ENCODE measurements at places on chromosomes 3 and 15.

DNA sequence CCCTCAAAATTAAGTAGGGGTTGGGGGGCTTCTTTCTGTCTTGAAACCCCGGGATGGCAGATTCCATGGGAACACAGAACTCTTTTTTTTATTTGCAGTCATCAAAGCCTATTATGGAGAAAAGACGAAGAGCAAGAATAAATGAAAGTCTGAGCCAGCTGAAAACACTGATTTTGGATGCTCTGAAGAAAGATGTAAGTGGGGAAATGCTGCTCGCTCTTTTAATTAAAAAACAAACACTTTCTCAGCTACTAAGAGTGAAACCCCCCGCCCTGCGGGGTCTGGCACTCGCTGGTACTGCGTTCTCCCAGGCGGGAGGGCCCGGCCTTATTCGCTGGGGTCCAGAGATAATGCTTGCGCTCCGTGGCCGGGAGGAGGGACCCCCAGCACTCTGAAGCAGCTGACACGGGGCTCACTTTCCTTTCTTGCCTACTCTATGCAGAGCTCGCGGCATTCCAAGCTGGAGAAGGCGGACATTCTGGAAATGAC is 615 bp downstream of the HES1 start:
- H3K36me3 ChIP-seq, result peaks cover 20% of the 10 kb centered on the region
- peaks cover 72% of the 10 kb centered on the region for H3K4me1 ChIP-seq
- H3K27me3 ChIP-seq, result peaks cover 85% of the 10 kb centered on the region
- H3K4me3 ChIP-seq, result peak overlapping the region; percentile 89

GRCh38 chr3:45011756-45012508 is 14.2 kb upstream of the CLEC3B start:
- H3K36me3 ChIP-seq, result peaks cover 53% of the 10 kb centered on the region
- H3K27me3 ChIP-seq, result no peaks in the 10 kb centered on the region
- peak overlapping the region; percentile 83 for H3K27ac ChIP-seq
- H3K4me3 ChIP-seq, result no peak overlapping the region
- no peak for DNase-seq

DNA sequence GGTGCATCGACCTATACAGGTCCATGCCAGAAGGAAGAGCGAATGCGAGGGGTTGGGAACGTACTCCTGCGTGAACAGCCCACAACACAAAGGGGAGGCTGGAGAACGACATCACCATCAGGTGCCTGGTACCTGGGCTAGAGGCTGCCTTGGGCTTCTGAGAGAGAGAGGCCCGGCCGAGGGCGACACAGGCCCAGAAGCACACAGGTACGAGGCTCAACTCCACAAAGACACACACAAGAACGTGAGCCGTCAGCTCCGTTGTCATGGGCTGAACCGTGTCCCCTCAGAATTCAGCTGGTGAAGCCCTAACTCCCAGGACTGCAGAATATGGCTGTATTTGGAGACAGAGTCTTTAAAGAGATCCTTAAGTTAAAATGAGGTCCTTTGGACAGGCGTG is 134.3 kb downstream of the ATP10A start:
- peaks cover 9% of the 10 kb centered on the region for H3K4me1 ChIP-seq
- no peak for DNase-seq
- H3K27me3 ChIP-seq, result no peaks in the 10 kb centered on the region
- no peak overlapping the region for H3K27ac ChIP-seq
- no peak overlapping the region for H3K4me3 ChIP-seq

GRCh38 chr3:141876891-141877621 is 613 bp downstream of the ATP1B3 start:
- peaks cover 54% of the 10 kb centered on the region for H3K4me1 ChIP-seq
- H3K36me3 ChIP-seq, result peaks cover 16% of the 10 kb centered on the region
- peak overlapping the region; percentile 95 for H3K27ac ChIP-seq
- peak overlapping the region; percentile 95 for H3K4me3 ChIP-seq

- H3K27me3 ChIP-seq, result peaks cover 5% of the 10 kb centered on the region
- H3K4me1 ChIP-seq, result peaks cover 64% of the 10 kb centered on the region
- H3K36me3 ChIP-seq, result peaks cover 23% of the 10 kb centered on the region
Observed at GRCh38 chr15:34336231-34336990, 1.2 kb downstream of the SLC12A6 start.

All from activated naive CD4-positive, alpha-beta T cell treated with anti-CD3 and anti-CD28 coated beads, Interleukin-2, amount 10 ng/mL, durations not matched to agents 7 days and 5 days (primary cell).